ENCODE measurements at places on chromosomes 1 and 21. TPM values are rescaled to one million over a fixed set of nuclear protein-coding genes. Genes with fewer than 3 reads are reported as not detected.

DNA sequence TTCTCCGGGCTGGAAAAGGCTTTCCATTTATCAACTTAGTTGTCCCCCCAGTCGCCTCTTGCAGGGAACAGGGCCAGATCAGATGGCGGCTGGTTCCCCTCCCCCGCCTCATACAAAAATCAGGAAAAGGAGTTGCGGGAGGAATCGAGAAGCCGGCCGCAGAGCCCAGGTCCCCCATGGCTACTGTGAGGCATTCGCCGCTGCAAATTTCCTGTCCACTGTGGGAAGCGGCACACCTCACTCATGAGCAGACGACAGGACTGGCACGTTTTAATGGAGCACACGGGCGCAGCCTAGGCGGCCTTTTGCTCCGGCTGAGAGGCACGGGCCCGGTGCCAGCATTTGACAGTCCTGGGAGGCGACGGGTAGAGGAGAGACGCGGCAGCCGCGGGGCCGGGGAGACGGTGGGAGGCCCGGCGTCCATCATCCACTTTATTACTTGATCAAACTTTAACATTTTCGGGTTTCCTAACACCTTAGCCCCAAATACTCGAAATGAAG, 1.1 kb downstream of the GNG4 start:
- DNase-seq: no peak

DNA sequence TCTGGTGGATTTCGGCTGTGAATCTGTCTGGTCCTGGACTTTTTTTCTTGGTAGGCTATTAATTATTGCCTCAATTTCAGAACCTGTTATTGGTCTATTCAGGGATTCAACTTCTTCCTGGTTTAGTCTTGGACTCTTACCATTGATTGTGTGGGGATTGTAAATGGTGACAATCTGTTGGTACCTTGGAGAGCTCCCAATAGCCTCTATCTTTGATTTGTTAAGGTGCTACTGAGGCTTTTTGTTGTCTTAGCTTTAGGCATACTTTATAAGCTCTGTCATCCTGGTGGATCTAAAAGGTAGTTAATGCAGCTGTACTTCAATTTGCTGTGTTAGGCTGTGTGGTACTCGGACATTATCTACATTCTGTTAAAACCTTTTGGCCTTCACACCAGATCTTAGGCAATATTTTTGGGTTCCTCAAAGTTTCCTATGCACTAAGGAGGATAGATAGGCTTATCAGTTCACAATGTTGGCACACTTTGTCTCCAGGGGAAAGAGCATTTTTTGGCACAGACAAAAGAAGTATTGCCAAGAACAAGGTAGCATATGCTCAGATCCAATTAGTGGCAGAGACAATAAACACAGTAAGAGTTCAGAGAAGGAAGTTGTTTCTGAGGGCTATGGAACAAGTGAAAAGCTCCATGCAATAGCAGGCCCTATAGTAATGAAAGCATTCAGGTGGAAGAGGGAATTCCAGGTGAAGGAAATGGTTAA, 230.4 kb downstream of the PDE4B start:
- DNase-seq: no peak

DNA sequence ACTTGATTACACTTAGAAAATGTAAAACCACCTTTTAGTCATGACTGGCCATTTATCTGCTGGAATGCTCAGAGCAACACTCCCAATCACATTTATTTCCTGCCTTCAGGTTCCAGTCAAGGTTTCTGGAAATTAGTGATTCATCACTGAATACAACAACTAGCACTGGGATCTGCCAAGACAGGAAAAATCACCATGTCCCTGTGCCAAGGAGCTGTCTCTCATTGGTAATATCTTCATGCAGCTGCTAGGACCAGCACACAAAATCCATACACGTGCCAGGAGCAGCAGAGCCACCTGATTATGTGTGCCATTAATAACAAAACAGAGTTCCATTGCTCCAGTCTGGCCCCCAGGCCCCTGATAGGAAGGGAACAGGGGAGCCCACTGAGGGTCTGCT, 194.6 kb downstream of the TNR start:
- DNase-seq: no peak

- DNase-seq: no peak
Observed at GRCh38 chr21:32316361-32317215, 17.9 kb downstream of the MRAP start.

LCK gene
- total RNA-seq: 297 TPM

All from CD8-positive, alpha-beta memory T cell (primary cell).